ENCODE measurements at places on chromosomes 1 and 21. TPM values are rescaled to one million over a fixed set of nuclear protein-coding genes. Genes with fewer than 3 reads are reported as not detected.

RHEX gene
- total RNA-seq = 0.48 TPM

- no peaks in the 10 kb centered on the region for H3K36me3 ChIP-seq
- H3K27ac ChIP-seq = no peak overlapping the region
- no peak overlapping the region for H3K4me3 ChIP-seq
- H3K4me1 ChIP-seq = peaks cover 22% of the 10 kb centered on the region
- DNase-seq = peak; percentile 39
- peaks cover 3% of the 10 kb centered on the region for H3K27me3 ChIP-seq
Measured at GRCh38 chr1:234114648-234115307, 210.3 kb downstream of the SLC35F3 start.

- no peak overlapping the region for H3K4me3 ChIP-seq
- H3K36me3 ChIP-seq = no peaks in the 10 kb centered on the region
- H3K27me3 ChIP-seq = no peaks in the 10 kb centered on the region
- DNase-seq = no peak
Measured at GRCh38 chr1:81813691-81814090, 13.0 kb downstream of the ADGRL2 start.

GRCh38 chr1:209805341-209805781 is 581 bp downstream of the IRF6 start:
- H3K4me3 ChIP-seq = no peak overlapping the region
- no peaks in the 10 kb centered on the region for H3K36me3 ChIP-seq
- no peak for DNase-seq
- no peak overlapping the region for H3K27ac ChIP-seq
- H3K4me1 ChIP-seq = peaks cover 6% of the 10 kb centered on the region
- H3K27me3 ChIP-seq = peaks cover 72% of the 10 kb centered on the region

GRCh38 chr1:241533326-241534115 is 1.3 kb downstream of the KMO start:
- H3K36me3 ChIP-seq = no peaks in the 10 kb centered on the region
- H3K27ac ChIP-seq = no peak overlapping the region
- H3K4me3 ChIP-seq = no peak overlapping the region
- H3K27me3 ChIP-seq = peaks cover 20% of the 10 kb centered on the region

DNA sequence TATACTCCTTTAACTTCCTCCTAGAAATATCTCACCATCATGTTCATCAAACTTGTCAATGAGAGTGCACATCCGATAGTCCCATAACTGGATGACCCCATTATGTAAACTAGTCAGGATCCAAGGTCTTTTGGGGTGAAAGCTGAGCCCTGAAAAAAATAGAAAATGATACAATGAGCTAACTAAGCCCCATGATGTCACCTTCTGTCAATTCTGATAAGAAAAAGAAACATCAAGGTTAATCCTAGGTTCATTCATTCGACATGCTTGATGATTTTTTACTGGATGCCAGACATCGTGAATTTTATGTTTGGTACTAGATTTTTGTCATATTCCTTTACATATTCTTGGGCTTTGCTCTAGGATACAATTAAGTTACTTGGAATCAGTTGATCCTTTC is 2.9 kb downstream of the COPA start:
- H3K27ac ChIP-seq = peak overlapping the region; percentile 40
- DNase-seq = no peak

DNA sequence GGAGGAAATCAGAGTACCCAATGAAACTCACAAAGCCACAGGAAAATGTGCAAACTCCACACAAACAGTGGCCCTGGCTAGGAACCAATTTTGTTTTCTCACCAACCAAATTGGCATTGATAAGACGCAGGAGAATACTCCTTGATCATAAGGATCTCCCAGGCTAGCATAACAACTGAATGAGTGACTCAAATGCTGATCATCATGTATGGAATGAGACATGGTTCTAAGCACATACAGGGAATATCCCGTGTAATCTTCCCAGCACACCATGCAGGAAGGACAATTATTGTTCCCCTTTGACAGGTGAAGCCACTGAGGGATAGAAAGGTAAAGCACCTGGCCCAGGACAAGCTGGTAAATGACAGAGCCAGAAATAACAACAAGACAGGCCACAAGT is 180.0 kb upstream of the DUSP10 start:
- H3K27me3 ChIP-seq = no peaks in the 10 kb centered on the region
- H3K4me1 ChIP-seq = no peaks in the 10 kb centered on the region
- DNase-seq = no peak
- H3K36me3 ChIP-seq = no peaks in the 10 kb centered on the region

DNA sequence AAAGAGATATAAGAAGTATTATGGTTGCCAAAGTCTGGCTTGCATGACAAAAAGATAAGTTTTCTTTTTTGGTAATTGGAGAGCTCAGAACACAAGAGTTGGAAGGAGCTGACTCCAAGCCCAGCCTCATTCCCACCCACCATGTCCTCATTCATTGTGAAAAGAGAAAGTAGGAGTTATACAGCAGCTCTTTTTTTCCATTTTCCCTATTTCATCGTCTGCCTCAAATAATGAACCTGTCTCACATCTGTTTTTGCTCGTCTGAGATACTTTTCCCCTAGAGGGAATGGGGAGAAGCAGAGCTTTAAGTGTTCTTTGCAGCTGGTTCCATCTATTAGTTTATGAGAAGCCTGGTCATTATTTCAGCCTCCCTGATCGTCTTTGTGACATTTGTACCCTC is 34.7 kb downstream of the AGT start:
- no peak for DNase-seq
- no peak overlapping the region for H3K4me3 ChIP-seq
- no peaks in the 10 kb centered on the region for H3K27me3 ChIP-seq
- no peaks in the 10 kb centered on the region for H3K4me1 ChIP-seq

- no peaks in the 10 kb centered on the region for H3K36me3 ChIP-seq
- H3K4me3 ChIP-seq = no peak overlapping the region
- no peak overlapping the region for H3K27ac ChIP-seq
- peaks cover 5% of the 10 kb centered on the region for H3K4me1 ChIP-seq
- DNase-seq = no peak
Measured at GRCh38 chr1:154857441-154858215, 12.5 kb downstream of the KCNN3 start.

GRCh38 chr1:243250102-243250501 is 5.0 kb downstream of the CEP170 start:
- H3K4me3 ChIP-seq = peak overlapping the region; percentile 42
- H3K4me1 ChIP-seq = peaks cover 40% of the 10 kb centered on the region
- H3K36me3 ChIP-seq = peaks cover 5% of the 10 kb centered on the region
- H3K27ac ChIP-seq = no peak overlapping the region

Measured in neural crest cell (in vitro differentiated cells).